ENCODE measurements at places on chromosomes 11 and 22.

DNA sequence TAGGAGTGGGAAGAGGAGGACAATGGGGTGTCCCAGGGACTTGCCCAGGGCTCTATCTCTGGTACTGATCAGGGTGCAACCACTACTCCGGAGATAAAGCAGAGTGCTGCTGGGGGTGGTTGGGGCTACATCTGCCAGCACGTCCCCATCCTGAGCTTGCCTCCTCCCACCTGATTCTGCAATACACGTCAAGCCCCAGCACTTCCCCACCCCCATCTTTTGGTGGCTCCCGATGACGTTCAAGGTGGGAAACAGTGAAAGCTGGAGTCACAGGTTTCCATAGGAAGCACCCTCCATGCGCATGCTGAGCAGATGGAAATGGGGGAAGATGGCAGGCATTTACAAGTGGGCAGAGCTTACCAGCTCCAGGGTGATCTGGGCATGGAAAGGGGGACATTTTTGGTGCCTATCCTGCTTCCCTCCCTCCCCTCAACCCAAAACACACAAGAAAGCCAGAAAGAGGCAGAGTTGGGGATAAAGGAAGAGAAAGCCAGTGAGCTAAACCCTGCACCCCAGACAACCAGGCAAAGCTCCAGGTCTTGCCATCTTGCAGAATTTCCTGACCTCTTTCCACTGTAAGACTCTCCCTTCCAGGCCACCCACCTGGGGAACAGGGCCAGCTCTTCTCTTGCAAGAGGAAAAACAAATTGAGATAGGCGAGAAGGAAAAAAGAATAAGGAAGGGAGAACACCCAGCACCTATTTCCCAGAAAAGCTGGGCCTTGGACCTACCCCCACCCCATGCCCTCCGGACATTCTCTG, 15.8 kb downstream of the SYT7 start:
- H3K4me1 ChIP-seq, result no peaks in the 10 kb centered on the region
- H3K4me3 ChIP-seq, result no peak overlapping the region
- H3K36me3 ChIP-seq, result no peaks in the 10 kb centered on the region
- no peak for DNase-seq
- H3K27me3 ChIP-seq, result peaks cover 17% of the 10 kb centered on the region
- H3K27ac ChIP-seq, result no peak overlapping the region

DNA sequence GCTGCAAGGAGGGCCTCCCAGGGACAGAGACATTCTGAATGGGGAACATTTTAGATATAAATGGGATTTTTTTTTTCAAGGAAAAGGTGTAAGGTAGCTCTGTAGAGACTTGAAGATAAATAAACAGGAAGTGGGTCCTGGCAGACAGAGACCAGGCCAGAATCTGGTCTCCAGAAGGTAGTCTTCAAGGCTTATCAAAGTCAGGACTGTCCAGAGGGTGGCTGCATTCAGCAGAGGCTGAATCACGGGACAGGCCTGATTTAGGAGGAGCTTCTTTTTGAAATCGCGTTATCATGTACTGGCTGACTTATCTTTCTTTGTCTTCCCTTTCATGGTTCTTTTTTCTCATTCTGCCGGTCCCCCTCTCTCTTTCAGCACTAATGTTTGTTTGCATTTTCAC, 542.9 kb downstream of the NTM start:
- DNase-seq, result no peak
- H3K4me1 ChIP-seq, result no peaks in the 10 kb centered on the region
- H3K27me3 ChIP-seq, result peaks cover 26% of the 10 kb centered on the region
- no peak overlapping the region for H3K27ac ChIP-seq

DNA sequence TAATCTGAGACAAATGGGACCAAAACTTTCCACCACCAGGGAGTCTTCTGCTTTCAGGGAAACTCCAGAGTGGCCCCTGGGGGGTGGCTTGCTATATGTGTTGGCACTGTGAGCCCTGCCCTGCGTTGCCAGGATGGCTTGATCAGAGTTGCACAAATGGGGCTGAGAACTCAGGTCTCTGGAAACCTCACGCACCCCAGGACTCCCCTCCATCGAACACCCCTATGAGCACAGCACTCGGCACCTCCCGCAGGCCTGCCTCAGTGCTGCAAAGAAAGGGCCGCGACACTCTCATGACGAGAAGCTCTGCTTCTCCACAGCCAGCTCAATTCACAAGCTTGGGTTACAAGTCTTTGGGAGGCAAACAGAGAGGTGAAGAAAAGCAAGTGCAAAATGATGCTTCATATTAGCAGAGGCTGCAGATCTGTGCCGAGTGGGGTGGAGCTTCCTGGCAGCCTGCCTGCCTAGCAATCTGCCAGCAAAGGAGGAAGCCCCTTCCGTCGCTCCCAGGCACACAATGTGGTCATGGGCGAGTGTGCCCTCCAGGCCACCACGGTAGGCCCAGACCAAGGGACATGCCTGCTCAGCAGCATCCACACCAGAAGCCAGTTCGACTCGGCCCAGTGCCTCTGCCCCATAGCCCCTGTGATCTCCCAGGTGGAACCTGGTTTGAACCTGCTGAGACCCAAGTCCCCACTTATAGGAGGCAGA, 55.7 kb downstream of the MYH9 start:
- H3K36me3 ChIP-seq, result peaks cover 77% of the 10 kb centered on the region
- H3K27me3 ChIP-seq, result no peaks in the 10 kb centered on the region
- H3K4me3 ChIP-seq, result peak overlapping the region; percentile 86

- no peak for DNase-seq
- H3K4me3 ChIP-seq, result no peak overlapping the region
Observed at GRCh38 chr11:44241851-44242250, 68.1 kb downstream of the ALX4 start.

GRCh38 chr22:19517919-19518611, 6.1 kb downstream of the CLDN5 start:
- H3K4me1 ChIP-seq, result peaks cover 6% of the 10 kb centered on the region
- no peak for DNase-seq
- H3K27ac ChIP-seq, result no peak overlapping the region
- peaks cover 32% of the 10 kb centered on the region for H3K36me3 ChIP-seq

- H3K27ac ChIP-seq, result no peak overlapping the region
- no peak for DNase-seq
- no peaks in the 10 kb centered on the region for H3K4me1 ChIP-seq
- no peaks in the 10 kb centered on the region for H3K36me3 ChIP-seq
- H3K4me3 ChIP-seq, result no peak overlapping the region
Observed at GRCh38 chr11:130180491-130180890, 20.9 kb downstream of the ST14 start.

GRCh38 chr22:40055143-40055883, 60.6 kb downstream of the FAM83F start:
- H3K27me3 ChIP-seq, result no peaks in the 10 kb centered on the region
- peak overlapping the region; percentile 88 for H3K27ac ChIP-seq
- H3K36me3 ChIP-seq, result peaks cover 2% of the 10 kb centered on the region

DNA sequence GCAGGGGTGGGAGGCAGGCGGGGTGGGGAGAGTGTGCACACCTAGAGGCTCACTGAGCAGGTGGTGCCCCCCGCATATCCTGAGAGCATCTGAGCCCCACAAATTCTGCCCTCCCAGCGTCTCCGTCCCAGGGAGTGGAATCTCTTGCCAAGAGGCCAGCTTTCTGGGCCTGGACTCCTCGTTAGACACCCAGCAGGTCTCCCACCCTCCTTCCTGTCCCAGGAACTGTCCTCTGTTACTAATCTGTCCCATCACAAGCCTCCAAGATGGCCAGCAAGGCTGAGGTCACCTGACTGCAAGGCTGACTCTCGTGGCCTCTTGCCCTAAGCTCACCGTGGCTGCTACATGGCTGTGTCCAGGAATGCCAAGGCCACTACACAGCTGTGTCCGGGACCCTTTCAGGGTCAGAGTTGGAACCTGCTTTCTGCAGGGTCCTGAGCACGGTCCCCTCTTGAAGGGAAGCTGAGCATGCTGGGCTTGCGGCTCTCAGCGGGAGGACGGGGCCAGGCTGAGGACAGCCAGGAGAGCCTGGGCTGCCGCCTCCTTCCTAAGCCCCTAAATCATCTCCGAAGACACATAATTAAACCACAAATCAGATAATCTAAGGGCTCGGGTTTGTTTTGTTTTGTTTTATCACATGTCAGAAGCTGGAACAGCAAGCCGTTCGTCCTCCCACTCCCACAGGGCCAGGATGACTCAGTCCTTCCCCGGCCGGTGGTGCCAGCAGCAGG, 1327.3 kb downstream of the TBC1D22A start:
- H3K4me1 ChIP-seq, result peaks cover under 1% of the 10 kb centered on the region
- H3K4me3 ChIP-seq, result no peak overlapping the region
- H3K27me3 ChIP-seq, result peaks cover 37% of the 10 kb centered on the region

Measured in activated T-helper 1 cell treated with anti-CD3 and anti-CD28 coated beads, Interleukin-12 subunit alpha, Interleukin-12 subunit beta, Interleukin-2, Interleukin-4 antibody, amounts not matched to agents 30 ng/mL and 10 ng/mL and 1 ng/mL, durations not matched to agents 14 hours and 24 hours and 36 hours (primary cell).